ENCODE measurements at places on chromosomes 6 and 20. TPM values are rescaled to one million over a fixed set of nuclear protein-coding genes. Genes with fewer than 3 reads are reported as not detected.

CLIC5 gene
- polyA plus RNA-seq, result 0.45 TPM

PRSS35 gene
- polyA plus RNA-seq, result not detected

TRERF1 gene
- 4.8 TPM for polyA plus RNA-seq

KHDRBS2 gene
- not detected for polyA plus RNA-seq

RRP36 gene
- 89.6 TPM for polyA plus RNA-seq

ATP6V1G2 gene
- polyA plus RNA-seq, result 1.9 TPM

ZNF334 gene
- not detected for polyA plus RNA-seq

TTBK1 gene
- polyA plus RNA-seq, result not detected

MYCT1 gene
- not detected for polyA plus RNA-seq

RHAG gene
- not detected for polyA plus RNA-seq

DNA sequence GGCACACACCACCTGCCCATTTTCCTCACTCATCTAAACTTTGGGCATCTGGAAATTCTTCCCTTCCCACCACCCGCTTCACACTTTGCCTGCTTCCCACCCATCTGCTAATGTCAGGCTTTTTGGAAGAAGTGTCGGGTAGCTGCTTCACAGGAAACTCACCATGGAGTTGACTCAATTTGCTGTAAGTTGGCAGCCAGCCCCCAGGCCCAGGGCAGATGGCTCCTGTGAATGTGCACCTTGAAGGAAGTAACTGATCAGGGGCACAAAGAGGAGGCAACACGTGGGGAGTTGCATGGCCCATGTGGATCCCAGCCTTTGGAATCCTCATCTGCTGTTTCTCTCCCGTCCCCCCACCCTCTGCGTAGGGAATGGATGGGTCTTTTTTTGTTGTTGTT lies 87.3 kb downstream of the PPP1R14C start:
- no peak for DNase-seq

- DNase-seq, result no peak
These were observed 7.0 kb downstream of the NDUFAF5 start for GRCh38 chr20:13791540-13792459.

DNA sequence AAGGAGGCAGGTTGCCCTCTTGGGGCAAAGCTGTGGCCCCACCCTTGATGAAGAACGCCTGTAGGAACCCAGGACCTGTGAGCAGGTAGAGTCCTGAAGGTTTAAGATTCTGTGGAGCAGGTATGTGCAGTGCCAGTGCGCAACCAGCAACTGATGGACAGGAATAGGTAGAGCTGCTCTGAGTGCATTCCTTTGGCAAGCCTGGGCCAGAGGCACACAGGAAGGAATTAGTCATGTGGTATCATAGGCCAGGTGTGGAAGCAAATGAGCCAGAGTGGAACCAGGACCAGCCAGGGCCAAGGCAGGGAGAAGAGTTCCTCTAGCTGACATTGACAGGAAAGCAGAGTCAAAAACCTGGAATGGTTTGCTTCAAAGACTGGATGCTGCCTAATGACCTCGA lies 1.4 kb upstream of the KHDC1 start:
- no peak for DNase-seq

DNA sequence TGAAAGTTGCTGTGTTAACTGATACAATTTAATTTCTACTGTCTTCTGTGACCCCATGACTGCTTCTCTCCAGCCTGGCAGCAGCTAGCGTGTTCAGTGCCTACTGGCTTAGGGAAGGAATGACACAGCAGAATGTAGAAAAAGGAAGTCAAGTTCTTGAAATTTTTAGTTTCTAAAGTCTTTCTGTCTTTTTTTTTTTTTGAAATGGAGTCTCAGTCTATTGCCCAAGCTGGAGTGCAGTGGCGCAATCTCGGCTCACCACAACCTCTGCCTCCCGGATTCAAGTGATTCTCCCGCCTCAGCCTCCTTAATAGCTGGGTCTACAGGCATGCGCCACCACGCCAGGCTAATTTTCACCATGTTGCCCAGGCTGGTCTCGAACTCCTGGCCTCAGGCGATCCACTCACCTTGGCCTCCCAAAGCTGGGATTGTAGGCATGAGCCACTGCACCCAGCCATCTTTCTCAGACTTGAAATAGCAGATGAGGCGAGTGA lies 39.3 kb downstream of the PCNA start:
- no peak for DNase-seq

DNA sequence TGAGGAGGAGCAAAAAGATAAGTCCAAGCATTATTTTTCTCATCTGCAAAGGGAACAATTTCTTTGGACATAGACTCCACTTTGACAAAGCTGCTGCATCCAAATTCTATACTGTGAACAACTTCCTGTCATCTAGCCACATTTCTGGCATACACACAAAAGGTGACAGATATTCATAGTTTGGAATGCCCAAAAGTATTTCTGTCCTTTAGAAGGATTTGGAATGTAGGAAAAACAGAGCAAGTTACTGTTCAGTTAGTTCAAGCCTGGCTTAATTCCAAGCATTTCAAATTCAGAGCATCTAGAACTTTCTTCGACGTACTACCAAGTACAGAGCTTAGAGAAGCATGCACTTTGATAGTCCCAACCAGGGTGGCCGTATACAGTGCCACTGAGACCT lies 134.0 kb downstream of the PDE7B start:
- DNase-seq, result no peak

GRCh38 chr6:89050697-89051096 lies 29.9 kb upstream of the PNRC1 start:
- DNase-seq, result no peak

DNA sequence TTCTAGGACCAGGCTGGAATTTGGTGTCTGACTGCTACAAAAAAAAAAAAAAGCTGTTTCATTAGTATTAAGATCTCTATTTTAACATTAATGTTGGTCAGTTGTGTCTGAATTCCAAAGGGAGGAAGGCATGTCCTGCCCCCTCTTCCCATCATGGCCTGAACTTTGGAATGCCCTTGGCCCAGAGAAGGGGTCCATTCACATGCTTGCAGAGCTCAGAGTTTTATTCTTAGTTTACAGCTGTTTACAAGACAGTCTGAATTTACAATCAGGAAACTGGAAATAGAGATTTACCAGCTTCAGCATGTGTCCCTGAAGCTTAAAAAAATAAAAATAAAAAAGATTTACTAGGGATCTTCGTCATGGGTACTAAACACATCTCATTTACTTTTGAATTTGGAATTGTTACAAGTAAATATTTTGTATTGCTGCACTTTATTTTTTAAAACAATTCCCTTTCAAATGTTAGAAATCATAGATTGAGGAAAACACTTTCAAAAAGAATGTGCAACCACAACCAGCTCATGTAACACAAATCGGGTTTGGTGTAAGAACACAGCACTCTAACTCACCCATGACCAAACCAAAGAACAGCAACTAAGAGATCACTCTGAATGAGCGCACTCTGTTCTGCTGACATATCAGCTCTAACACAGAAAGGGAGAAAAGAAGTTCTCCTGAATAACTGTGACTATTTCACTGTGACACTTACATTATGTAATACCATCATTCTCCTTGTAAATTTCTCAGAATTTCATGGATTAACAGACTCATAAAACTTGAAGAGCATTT lies 6.6 kb upstream of the SERPINB6 start:
- DNase-seq, result no peak

DNA sequence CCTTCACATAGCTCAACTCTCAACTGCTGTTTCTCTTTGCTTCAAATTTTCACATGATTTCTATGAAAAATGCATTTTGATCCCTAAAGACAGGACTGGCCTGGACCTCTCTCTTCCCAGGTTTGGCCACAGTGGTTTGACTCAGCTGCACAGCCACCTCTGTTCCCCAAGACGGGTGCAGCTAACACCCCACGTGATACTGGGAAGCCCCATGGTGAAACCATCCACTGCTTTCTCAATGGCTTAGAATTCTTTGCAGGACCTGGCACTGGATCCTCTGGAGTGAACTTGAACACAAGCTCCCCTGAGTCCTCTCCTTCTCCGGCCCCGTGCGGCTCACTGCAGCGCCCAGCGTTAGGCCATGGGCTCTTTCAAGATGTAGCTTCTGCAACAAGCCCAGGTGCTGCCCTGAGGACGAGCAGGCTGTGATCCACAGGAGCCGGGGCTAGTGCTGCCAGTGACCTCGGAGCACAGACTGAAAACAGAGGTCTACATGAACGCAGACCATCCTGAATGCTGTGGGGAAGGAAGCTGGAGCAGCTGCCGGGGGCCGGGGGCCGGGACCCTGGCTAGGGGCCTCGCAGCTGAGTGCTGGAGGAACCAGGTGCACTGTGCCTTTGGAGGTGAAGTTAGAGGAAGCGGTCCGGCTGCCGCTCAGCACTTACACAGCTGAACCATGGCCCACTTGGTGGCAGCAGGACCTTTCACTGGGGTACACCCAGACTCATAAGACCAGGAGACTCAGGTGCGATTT lies 58.8 kb upstream of the MPC1 start:
- no peak for DNase-seq

DNA sequence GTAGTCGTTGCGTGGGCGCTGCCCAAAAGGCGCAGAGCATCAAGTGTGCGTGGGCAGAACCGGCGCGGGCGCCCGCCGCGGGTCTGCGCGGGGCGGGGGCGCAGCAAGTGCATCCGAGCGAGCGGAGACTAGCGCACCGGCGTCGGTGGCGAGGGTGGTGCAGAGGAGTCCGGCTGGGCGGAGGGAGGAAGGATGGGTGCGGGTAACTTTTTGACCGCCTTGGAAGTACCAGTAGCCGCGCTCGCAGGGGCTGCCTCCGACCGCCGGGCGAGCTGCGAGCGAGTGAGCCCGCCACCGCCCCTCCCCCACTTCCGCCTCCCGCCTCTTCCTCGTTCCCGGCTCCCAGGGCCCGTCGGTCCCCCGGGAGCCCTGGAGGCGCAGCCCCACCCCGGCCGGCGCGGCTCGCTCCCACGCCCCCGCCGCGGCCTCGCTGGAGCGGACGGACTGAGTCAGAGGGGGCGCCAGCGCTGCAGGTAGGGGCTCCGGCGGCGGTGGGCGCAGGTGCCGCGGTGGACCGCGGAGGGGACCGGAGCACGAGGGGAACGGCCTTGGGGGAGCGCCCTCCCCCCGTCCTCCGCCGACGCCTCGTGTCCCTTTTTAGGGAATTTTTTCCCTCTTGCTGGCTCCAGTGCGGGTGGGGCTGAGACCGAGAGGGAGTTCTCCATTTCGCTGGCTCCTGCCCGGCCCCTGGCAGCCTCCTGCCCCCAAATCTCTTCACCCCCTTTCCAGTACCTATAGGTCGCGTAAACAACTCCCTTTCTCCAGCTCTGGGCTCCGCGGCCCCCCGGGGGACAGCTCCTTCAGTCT lies 1.6 kb upstream of the DBNDD2 start:
- no peak for DNase-seq

- DNase-seq, result no peak
These were observed at the start of gene FRK for GRCh38 chr6:116060572-116061283. Gene FRK (minus strand): TSS chr6:116060891. CDS start chr6:116060311, 580 bp downstream.

- DNase-seq, result no peak
These were observed 23.6 kb upstream of the LMBRD1 start for GRCh38 chr6:69820438-69820837.

DNA sequence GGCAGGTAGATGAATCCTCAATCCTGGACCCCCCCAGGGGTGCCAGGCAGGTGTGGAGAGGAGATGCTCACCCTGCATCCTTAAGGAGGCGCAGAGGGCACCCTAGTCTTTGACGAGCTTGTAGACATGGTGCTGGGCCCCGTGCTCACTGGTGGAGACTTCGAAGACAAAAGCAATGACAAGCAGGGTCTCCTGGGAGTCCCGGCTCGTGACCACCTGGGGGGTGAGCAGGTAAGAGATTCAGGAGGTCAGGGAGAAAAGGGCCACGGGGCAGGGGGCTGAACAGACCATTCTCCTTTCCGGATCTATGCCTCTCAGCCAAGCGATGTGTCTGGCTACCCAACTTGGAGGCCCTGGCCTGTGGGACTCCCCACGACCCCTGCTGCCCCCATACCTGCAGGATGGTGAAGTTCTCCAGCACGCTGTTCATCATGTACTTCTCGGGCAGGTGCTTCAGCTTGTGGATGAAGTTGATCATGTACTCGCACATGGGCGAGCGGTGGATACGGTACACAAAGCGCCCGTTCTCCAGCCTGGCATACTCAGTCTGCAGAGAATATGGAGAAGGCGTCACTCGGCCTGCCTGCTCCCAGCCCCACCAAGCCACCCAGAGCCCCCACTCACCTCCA lies 6.9 kb downstream of the RPL10A start:
- DNase-seq, result no peak

GRCh38 chr20:34562641-34563040 lies 4.1 kb downstream of the MAP1LC3A start:
- no peak for DNase-seq

GRCh38 chr6:55669028-55669427 lies 90.0 kb upstream of the HMGCLL1 start:
- DNase-seq, result no peak

DNA sequence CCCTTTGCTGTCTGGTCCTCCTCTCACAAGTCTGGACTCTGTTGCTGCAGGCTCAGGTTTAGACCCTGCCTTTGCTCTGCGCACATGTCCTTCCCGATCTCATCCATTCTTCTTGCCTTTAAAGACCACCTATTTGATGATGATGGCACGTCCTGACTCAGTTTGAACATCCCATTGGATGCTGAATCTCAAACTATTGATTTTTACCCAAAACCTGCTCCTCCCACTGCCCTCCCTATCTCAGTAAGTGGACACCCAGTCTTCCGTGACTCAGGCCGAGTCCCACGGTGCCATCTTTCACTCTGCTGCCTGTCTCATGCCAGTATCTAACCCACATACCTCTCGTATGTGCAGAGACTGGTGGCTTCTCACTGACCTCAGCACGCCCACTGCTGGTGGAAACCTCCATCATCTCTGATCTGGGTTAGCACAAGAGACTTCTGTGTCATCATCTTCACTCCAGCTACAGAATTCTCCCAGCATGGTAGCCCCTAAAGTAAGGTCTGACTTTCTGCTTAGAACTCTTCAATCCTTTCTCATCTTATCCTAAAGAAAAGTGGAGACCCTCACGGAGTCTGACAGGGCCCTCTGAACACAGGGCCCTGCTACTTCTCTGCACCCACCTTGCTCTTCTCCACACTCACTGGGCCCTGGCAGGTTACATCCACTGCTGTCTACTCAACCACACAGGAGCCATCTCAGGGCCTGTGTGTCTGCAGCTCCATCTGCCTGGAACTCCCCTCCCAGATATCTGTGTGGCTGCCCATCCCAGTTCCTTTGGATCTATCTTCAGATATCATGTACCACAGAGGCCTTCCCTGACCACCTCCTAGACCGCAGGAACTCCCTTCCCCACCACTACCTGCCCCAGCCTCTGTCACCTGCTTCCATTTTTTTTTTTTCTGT lies 387.1 kb upstream of the AGPAT4 start:
- no peak for DNase-seq

DNA sequence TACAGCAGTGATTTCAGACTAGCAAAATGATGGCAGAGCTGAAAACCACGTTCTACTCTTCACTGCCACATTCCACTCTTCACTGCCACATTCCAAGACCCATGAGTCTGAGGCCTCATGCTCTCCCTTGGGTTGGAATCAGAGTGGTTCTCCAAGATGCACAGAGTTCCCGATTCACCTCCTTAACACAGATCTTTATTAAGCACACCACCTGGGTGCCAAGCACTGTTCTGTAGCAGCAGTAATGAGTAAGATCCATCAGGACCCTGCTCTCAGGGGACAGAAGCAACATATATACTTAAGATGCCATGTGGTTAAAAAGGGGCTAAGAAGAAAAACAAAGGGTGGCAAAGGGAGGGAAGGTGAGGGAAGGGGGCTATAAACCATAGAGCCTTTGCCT lies 26.9 kb downstream of the TSHZ2 start:
- DNase-seq, result no peak

DNA sequence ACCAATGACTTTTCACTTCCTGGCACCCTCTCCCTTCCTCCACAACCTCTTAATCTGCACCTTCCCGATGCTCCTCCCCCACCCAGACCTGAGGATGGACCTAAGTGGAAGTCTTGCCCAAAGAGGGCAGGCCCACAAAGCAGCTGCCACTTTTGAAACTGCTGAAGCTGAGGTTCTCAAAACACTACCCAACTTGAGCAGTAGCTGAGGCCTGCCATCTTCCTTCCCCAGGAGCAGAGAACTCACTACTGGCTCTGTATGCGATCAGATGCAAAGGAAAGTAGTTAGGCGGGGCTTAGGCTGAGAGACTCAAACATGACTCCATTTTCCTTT lies 1.5 kb downstream of the HM13 start:
- DNase-seq, result no peak

Measured in naive thymus-derived CD4-positive, alpha-beta T cell (primary cell).